Left renal cortex interstitium (tissue), 4 donors: ENCODE measurements at places on chromosomes 2 and 18.

GRCh38 chr18:34978953-34979608, 62.1 kb upstream of the MAPRE2 start:
- DNase-seq, result no peak

GRCh38 chr2:121599963-121600651, 49.2 kb downstream of the CLASP1 start:
- DNase-seq, result no peak

GRCh38 chr2:218961229-218961628, 1.8 kb downstream of the CDK5R2 start:
- no peak for DNase-seq

DNA sequence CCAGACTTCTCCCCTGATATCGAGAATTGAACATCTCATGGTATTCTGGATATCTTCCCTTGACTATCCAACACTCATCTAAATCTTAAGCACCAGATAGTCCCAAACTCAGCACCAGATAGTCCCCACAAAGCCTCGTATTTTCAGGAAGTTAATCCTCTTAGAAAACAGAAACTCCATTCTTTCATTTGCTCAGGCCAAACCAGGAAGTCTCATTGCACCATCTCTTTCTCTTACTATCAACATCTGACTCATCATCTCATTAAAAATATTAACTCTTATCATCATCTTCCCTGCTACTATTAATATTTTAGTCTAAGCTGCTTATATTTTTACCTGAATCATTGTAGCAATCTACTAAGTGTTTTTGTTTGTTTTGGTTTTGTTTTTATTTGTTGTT, 286.4 kb downstream of the GALNT13 start:
- no peak for DNase-seq

DNA sequence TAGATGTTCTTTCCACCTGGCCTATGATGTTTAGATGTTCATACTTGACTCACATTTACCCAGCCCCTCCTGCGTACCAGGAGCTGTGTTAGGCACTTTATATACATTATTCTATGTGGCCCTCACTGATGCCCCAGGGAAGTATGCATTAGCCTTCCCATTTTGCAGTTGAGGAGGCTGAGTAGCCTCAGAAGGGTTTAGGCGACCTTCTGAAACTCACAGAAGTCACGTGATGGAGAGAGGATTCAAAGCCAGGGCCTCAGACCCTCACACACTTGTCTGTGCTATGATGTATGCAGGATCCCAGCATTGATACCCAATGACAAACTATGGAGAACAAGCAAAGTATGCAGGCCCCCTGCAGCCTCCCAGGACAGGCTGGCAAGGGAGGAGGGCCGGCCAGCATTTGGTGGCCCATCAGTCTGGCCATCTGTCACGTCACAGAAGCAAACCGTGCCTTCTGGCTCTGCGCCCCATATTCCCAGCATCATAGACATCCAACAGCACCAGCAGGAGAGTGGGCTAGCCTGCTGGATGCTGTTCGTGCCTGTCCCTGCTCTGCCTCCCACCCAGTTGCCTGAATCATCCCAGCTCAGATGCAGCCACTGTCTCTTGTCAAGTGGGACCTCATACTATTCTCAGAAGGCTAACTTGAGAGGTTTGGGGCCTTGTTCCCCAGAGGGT, 33.6 kb downstream of the EHD3 start:
- no peak for DNase-seq

DNA sequence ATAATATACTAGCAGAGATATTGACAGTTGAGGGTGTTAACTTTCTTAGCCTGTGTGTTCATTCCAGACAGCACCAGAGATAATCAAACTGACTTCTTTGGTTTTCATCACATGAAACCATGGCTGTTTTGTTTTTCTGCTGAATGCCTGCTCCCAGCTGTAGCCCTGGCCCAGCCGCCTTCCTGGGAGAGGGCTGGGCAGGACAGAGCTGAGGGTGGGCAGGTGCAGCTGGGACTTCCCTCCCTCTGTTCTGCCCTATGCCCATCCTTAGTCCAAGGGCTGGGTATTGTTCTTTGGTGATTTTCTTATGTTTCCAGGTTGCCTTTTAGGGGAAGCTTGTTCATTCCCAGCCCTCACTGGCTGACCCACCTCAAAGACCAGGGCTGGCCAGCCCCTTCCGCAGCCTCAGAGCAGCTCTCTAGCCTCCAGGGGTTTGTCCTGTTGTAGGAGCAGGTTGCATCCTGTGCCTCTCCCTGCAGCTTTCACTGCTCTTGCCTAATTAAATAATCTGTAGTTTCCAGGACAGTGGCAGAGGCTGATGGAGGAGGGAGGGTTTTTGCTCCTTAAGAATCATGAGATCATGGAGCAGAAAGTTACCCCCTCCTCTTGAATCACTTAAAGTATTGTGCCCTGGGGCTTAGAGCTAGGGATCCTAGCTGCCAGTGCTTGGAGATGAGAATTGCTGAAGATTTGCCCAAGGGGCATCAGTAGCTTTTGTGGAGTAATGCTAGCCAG, 61.4 kb downstream of the MTCL1 start:
- no peak for DNase-seq

- no peak for DNase-seq
Measured at GRCh38 chr18:58288921-58289797, 245.1 kb downstream of the NEDD4L start.
